ENCODE measurements at places on chromosomes 2 and 18. TPM values are rescaled to one million over a fixed set of nuclear protein-coding genes. Genes with fewer than 3 reads are reported as not detected.

Gene TUBA4B
- not detected for polyA plus RNA-seq

Gene M1AP
- not detected for polyA plus RNA-seq

DNA sequence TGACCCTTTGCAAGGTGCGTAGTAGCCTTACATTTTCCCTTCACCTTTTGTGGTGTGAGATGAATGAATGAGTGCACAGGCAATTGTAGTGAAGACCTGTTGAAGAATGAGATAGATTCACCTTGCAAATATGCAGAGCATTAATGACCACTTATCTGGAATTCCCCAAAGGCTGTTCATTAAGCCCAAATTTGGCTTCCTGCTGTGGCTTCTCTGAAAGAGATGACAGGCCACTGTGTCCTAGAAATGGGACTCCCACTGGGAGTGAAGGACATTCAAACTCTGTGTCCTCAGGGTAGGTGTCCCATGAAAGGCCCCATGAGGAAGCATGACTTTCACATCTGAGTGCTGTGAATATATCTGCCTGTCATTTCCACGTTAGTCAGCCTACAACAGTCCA is 1821.8 kb upstream of the PIK3C3 start:
- DNase-seq, result no peak

DNA sequence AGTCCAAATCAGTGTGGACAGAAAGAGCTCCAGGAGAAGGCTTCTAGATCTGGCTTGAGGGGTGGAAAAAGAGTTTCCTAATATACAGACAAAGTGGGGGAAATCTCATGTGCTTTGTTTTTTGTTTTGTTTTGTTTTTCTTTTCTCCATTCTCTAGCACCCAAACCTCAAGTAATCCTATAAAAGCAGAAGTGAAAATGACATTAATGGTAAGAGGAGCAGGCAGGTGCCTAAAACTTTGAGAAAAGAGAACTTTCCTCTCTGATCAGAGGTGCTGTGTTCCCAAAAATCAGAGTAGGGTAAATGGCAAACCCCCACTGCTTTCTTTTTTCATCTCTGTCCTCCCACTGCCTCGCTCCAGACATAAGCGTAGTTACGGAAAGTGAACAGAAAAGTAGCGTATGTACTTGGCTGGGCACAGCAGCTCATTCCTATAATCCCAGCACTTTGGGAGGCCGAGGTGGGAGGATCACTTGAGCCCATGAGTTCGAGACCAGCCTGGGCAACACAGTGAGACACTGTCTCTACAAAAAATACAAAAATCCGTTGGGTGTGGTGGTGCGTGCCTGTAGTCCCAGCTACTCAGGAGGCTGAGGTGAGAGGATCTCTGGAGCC is 77.8 kb downstream of the FAM161A start:
- DNase-seq, result no peak

- DNase-seq, result no peak
Measured at GRCh38 chr18:6056171-6056910, 161.0 kb upstream of the TMEM200C start.

Gene CD207
- polyA plus RNA-seq, result not detected

DNA sequence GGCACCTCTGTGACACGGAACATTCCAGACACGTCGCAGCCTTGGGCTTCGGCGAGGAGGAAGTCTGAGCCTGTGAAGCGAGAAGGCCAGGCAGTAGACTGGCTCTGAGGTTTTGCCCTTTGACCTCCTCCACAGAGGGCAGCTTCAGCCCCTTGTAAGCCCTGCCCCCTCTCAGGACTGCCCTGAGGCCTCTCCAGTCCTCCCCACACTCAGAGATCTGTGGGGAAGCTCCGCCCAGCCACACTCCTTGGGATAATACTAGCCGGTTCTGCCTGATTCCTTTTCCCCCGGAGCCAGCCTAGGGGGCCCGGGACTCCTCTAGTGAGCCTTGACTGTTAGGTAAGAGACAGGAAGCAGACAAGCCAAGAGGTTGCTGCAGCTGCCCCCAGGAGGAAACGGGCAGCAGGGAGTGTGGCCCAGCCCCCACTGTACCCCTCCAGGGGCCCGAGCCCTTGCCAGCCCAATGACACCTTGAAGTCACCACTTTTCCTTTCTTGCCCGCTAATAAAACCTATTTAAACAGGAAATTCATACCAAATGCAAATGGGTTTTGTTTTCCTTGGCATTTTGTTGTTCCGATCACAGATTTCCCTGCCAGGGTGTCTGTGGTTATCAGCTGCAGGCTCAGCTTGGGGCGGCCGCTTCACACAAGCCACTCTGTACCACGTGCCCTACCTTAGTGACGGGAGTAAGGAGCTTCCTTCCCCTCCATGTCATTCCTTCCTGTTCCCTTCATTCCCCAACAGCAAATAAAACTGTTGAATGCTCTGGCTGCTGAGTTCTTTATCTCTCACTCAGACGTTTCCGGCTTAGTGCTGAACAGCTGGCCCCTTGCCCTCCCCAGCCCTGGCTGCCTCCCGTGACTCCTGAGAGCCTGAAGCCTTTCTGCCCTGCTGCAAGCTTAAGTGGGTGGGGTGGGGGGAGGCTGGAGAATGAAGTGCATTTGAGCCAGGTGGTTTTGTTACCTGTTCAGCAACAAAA is 124.7 kb downstream of the CABLES1 start:
- DNase-seq, result no peak

Gene EPAS1
- not detected for polyA plus RNA-seq

Measured in naive thymus-derived CD4-positive, alpha-beta T cell (primary cell).